Activated T-helper 17 cell treated with anti-CD3 and anti-CD28 coated beads, Interleukin-2, amount 50 U/mL, for 72 hours (primary cell): ENCODE measurements at places on chromosomes 1 and 21. TPM values are rescaled to one million over a fixed set of nuclear protein-coding genes. Genes with fewer than 3 reads are reported as not detected.

GRCh38 chr1:53500204-53501064, 41.2 kb downstream of the DMRTB1 start:
- no peak for ATAC-seq

DNA sequence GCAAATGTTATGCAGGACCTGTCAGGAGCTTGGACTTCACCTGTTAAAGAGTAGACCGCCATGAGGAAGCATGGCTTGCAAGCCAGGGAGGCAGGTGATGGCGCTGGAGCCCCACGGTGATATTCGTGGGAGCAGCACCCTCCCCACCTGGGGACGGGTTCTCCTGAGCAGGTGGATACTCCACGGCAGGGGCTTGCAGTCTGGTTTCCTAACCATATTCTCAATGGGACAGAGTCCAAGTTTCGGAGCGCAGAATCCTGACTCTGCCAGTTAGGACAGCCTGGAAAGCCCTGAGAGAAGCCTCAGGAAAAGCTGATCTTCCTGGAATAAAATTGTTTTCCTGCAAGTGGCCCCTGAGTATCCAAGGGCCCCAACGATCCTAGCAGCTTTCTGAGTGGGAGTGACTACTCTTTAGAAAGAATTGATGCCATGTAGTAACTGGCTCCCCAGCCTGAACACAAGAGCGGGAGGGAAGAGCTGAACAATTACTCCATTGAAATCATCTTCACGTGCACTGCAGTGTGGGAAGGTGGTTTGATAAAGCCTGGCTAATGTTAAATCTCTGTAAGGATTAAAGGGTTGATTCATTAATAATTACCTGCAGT, 146.3 kb upstream of the RAB4A start:
- no peak for ATAC-seq

DNA sequence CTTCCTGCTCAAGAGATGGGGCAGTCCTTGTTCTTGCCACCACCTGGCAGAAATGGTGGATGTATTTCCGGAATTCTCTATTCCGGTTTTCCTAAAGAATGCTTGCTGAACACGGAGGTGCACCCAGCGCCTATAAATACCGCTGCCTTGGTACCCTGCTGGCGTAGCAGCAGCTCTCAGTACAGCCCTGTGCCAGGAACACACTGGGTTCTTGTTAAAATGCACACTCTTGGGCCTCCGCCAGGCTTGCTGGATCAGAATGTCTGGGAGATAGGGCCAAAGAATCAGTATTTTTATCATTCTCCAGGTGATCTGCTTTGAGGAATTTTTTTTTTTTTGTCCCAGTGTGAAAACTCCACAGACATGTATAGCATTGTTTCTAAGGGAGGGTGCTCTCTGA, 54.2 kb downstream of the IGSF5 start:
- ATAC-seq, result no peak

GRCh38 chr1:29785137-29785527, 548.8 kb downstream of the PTPRU start:
- ATAC-seq, result no peak

DNA sequence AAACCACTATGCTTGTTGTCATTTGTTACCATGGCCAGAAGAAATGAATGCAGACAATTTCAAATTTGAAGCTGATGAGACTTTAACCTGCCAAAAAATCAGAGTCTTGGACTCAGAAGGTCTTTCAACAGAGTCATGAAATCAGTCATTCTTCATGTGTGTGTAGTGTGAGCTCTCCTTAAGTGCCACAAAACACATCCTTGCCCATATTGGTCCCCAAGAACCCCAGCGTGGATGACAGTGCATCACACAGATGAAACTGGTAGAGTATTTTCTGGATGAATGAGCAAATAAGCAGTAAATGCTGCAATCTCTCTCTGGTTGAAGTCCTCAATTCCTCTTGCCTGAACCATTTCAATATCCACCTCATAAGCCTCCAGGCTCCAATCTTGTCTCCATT, 28.7 kb upstream of the ETS2 start:
- peak; percentile 20 for ATAC-seq

DNA sequence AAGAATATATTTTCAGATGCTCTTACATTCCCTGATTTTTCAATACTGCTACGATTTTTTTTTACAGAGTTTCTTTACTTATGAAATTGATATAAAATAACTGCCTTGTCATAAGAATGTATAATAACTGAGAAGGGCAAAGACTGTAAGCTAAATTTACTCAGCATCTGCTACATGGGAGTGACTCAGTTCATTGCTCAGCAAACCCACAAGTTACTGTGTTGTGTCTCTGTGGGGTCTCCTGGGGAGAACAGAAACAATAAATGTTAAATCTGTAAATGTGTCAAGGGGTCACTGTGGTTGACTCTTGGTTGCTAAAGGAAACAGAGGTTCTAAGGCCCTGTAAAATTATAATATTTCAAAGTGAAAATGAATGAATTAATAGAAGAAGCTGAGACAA, 210.3 kb upstream of the CACYBP start:
- peak; percentile 72 for ATAC-seq

Gene PADI1
- total RNA-seq, result not detected

DNA sequence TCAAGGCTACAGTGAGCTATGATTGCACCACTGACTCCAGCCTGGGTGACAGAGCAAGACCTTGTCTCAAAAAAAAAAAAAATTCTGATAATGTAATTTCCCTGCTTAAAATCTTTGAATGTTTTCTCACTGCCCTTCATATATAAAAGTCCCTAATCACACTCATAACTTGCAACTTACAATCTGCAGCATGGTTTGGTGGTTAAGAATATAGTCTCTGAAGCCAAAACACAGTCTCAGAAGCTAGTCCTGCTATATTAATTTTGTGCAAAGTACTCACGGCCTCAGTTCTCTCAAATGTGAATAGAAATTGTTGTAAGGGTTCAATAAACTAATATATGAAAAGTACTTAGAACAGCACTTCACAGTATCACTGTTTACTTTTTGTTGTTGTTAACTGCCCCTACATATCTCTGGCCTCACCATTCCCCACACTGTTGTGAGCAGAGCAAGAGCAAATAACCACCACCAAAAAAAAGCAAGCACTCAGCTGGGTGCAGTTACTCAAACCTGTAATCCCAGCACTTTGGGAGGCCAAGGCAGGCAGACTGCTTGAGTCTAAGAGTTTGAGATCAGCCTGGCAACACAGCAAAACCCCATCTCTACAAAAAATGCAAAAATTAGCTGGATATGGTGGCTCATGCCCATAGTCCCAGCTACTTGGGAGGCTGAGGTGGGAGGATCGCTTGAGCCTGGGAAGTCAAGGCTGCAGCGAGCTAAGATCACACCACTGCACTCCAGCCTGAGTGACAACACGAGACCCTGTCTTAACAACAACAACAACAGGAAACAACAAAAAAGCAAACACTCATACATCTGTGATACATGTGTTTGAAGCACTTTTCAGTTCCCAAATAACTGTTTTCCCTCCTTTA, 22.4 kb downstream of the ASH1L start:
- ATAC-seq, result peak; percentile 14

Gene LIN28A
- not detected for total RNA-seq

Gene RIMS3
- 3.0 TPM for total RNA-seq

Gene UTS2
- total RNA-seq, result not detected

DNA sequence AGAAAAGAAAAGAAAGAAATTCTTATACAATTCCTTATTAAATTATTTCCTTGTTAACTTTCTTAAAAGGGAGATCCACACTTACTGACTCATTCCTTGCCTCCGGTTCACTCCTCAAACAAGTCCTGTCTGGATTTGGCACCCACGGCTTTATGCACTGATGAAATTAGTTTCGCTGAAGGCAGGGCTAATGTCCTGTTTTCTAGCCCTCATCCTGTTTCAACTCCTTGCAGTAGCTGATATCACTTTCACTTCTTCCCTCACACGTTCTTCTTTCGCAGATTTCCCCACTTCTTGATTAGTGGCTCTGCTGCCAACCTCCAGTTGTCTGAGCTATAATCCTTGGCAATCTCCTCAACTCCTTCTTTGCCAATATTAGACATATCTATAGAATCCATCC, 215.2 kb downstream of the URB2 start:
- ATAC-seq, result no peak

DNA sequence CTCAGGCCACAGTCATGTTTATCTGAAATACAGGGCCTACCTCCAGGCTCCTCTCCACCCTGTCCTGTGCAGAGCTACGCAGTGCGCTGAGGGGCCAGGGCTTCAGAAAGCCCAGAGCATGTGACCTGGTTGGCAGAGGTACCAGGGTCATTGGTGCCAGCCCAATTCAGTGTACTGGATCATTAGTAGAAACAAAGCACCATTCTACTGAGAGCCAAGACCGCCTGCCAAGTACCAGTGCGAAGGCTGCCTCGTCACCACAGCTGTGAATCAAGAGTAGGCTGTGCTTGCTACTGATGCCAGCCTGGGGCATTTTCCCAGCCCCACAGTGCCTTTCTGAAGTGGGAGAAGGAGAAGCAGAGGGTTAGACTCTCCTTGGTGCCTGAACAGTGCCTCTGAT, 59.8 kb downstream of the CAPN9 start:
- no peak for ATAC-seq
